T-helper 17 cell (primary cell): ENCODE measurements at places on chromosomes 5 and 9. TPM values are rescaled to one million over a fixed set of nuclear protein-coding genes. Genes with fewer than 3 reads are reported as not detected.

- no peak for DNase-seq
Observed at GRCh38 chr9:95029720-95030119, 287.8 kb downstream of the FANCC start.

- DNase-seq: no peak
Observed at GRCh38 chr5:98415663-98416062, 357.8 kb upstream of the RGMB start.

DNA sequence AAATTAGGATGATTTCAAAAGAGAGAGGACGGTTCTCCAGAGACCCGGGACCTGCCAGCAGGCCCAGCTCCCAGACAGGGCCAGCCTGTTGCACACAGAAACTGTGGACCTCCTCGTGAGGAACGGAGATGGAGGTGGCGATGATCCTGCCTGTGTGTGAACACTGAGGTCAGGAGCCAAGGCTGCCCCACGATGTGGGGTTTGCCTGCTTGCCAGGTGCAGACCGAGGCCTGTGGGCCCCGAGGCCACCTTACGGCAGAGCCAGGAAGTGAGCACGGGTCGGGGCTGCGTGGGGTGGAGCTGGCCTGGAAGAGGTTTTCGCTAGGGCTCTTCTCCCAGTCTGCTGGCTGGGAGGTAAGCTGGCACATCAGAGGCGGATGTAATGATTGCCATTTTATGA is 4.3 kb downstream of the FAM163B start:
- DNase-seq: no peak

DNA sequence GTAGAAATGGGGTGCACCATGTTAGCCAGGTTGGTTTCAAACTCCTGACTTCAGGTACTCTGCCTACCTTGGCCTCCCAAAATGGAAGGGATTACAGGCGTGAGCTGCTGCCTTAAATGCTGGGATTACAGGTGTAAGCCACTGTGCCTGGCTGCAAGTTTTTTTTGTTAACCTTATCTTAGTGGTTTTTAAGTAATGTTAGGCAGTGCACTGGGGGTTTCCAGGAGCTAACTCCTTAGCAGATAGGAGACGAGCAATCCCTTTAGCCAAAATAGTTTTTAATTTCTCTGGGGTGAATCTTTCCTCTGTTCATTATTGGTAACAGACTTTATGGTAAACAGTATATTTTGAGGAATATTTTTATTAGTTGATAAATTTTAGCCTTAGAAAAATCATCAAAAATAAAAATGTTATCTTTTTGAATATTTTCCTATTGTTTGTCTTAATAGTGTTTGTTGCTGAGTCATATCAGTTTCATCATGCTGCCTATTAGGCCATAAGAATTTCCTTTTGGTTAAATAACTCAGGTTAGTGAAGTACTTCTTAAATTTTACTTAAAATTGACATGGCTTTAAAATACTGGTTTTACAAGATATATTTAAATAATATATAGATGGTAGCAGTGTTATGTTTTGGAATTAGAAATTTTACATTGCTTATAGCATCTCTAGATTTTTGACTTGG is 37.9 kb downstream of the LMNB1 start:
- no peak for DNase-seq

FKTN gene
- total RNA-seq: 9.2 TPM

DNA sequence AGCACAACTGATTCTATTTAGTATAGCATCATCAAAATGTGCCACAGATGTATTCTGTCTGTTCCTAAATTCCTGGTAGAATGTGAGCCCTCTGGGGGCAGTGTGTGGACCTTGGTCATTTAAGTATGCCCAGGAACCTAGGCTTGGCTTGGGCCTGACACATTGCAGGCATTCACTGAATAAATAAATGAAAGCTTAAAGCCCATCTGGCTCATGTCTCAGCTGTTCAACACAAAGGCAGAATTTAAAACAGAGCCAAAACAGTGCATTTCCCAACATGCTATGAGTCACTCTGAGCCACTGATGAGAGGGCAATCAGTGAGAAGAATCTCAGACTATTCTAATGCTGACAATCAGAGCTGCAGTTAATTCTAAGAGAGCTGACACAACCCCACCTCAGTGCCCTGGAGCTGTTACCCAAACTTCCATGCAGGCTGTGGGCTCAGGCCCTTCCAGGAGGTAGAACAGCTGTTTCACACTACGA is 8.1 kb downstream of the FAM193B start:
- DNase-seq: no peak

DNA sequence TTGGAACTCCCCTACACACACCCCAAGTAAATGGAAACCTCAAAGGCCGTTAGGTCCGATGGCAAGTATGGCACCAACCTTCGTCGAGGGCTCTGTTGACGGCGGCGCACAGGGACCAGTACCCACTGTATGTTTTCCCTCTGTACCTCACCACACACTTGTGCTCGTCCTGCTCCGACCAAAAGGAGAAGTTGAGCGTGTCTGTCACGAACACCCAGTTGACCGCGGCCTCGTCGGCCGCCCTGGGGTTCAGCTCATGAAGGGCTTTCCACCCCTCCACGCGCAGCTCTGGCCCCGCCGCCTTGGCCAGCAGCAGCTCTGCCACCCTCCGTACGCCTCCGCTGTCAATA is 24.0 kb downstream of the HNRNPK start:
- no peak for DNase-seq

- no peak for DNase-seq
Observed at GRCh38 chr9:87250205-87250604, 247.5 kb upstream of the DAPK1 start.

DNA sequence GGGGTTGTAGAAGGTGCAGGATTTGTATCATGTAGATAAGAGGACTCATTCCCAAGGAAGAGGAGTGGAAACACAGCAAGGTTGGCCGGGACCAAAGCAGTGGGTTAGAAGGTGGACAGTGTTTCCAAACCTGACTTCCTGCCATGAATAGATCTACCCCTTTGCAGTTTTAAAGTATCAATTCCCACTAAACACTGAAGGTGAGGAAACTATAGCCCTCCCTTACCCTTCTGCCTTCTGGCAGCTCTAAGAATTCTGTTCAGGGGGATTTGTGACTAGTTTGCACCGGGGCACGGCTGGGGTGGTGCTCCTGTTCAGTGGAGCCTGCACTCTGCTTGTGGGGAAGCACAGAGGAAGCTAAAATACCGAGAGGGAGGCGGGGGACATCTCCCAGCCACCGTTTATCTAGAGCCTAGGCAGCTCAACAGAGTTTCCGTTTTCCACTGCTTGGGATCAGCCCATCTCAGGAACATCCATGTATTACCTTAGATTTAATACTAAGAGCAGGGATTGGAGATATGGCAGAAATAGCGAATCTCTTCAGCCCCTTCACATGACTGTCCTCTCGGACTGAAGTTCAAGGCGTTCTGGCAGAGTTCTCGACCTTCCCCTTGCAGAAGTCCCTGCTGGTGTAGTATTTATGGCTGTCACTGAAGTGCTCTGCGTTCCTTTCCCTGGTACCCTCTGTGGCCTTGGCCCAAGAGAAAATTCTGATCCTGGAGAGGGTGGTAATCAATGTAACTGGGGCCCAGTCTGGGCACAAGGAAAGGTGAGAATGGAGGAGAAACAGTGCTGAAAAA is 5.4 kb downstream of the ISL1 start:
- DNase-seq: no peak

- no peak for DNase-seq
Observed at GRCh38 chr5:34599471-34600117, 56.5 kb upstream of the RAI14 start.

PRLR gene
- total RNA-seq: not detected

VAV2 gene
- total RNA-seq: 3.5 TPM

- DNase-seq: no peak
Observed at GRCh38 chr5:43874772-43875171, 271.8 kb downstream of the NNT start.

MACIR gene
- total RNA-seq: 3.6 TPM

- no peak for DNase-seq
Observed at GRCh38 chr5:32419791-32420190, 24.7 kb downstream of the ZFR start.

PCDHB5 gene
- 0.34 TPM for total RNA-seq

GRCh38 chr5:97119007-97119390 is 23.4 kb downstream of the LIX1 start:
- no peak for DNase-seq

RRAGA gene
- total RNA-seq: 35.2 TPM

GFI1B gene
- total RNA-seq: 29.3 TPM

DNA sequence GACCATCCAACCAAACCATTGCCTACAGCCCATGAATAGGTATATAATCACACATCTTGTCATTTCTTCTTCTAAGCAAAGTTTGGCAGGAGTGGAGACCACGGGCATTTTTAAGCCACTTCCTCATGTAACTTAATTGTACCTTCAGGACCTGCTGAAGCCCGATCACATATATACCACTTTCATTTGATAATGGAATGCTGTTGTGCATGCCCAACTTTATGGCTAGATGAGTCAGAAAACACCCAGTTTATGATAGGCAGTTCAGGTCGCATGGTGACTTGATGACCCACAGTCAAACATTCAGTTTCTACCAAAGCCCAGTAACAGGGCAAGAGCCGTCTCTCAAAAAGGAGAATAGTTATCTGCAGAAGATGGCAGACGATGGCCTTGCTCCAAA is 2295.0 kb upstream of the ACO1 start:
- DNase-seq: no peak

TMEM215 gene
- not detected for total RNA-seq

GRCh38 chr9:129414377-129414992 is 206.4 kb downstream of the C9orf50 start:
- no peak for DNase-seq

DNA sequence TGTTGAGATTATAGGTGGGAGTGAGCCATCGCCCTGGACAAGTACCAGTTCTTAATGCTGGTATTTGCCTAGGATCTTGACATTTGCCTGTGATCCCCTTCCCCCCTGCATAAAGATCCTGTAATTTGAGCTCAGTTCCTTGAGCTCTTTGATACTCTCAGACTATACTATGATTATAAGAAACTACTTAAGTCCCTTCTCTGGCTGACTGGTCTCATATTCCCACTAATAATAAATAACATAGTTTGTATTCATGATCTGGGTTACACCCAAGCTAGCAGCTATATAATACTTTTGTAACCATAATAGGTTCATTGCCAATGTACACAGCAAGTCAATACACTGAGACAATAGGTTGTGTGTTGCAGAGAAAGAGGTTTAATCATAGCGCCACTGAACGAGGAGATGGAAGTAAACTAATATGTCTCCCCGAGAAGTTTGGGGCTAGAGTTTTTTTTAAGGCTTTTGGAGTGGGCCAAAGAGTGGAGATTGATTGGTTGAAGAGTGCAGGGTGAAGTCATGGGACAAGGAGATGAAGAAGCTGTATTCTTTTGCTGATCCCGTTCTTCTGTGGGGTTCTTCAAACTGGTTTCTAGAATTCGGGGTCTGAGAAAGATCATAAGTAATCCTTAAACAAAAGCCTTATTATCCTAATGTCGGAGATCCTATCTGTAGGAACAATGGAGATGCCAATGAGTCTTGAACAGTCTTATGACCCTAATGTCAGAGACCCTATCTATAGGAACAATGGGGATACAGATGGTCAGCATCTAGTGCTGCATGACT is 20.7 kb upstream of the SHOC1 start:
- no peak for DNase-seq

GRCh38 chr9:122116448-122117173 is 23.5 kb upstream of the TTLL11 start:
- DNase-seq: no peak

DNA sequence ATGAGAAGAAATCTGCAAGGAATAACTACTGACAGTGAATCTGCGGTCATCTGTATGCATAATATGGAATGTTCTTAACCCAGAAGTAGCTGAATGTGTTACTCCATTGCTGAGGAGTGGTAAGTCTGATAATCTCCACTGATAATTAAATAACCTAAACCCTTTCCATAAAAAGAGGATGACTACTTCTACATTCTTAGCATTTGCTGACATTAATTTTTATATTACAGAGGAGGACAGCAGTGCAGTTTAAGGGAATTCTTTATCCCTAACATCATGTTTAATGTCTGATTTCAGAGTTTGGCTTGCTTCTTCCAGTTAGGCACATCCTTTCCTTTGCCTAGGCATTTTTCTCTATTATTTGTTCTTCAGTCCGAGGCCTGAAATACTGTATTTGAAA is 52.2 kb downstream of the CDC42SE2 start:
- DNase-seq: no peak
